Activated effector memory CD4-positive, alpha-beta T cell treated with anti-CD3 and anti-CD28 coated beads, Interleukin-2, amount 50 U/mL, for 16 hours (primary cell): ENCODE measurements at places on chromosomes 2 and 18.

- no peak for DNase-seq
These were observed 674.5 kb downstream of the KCNJ3 start for GRCh38 chr2:155372969-155373368.

DNA sequence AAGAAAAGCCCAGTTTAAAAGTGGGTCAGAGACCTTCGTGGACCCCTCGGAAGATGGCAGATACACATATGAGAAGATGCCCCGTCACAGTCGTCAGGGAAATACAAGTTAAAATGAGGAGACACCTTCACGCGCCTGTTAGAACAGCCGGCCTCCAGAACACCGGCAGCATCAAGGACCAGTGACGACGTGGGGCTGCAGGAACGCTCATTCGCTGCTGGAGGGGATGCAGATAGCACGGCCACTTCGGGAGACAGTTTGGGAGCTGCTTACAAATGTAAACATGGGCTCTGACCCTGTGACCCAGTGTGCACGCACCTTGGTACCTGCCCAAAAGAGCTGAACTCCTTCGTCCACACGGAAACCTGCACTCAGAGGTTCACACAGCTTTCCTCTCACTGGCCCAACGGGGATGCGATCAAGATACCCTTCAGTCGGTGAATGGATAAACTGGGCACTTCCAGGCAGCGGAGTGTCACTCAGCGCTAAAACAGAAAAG lies 83.7 kb upstream of the CTDP1 start:
- no peak for DNase-seq

GRCh38 chr2:205401511-205401910 lies 280.8 kb upstream of the NRP2 start:
- DNase-seq, result no peak

DNA sequence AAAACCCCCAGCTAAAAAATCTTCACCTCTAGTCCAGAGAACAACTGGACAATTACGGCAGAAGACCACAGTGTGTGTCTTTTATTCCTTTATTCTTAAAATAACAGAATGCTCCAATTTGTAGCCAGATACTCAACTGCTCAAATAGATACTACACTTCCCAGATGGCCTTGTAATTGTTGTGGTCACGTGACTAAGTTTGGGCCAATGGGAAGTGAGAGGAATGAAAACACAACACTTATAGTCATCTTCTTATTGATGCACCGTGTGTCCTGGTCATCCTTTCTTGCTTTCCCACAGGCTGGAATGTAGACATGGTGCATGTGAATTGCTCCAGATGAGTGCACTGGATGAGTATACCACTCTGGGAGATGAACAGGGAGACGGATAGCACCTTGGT lies 145.1 kb downstream of the CDC42EP3 start:
- DNase-seq, result no peak
